Caki2 (cell line): ENCODE measurements at places on chromosomes 5 and 9.

GRCh38 chr9:69746859-69747560 lies 12.8 kb downstream of the PTAR1 start:
- no peak for DNase-seq

DNA sequence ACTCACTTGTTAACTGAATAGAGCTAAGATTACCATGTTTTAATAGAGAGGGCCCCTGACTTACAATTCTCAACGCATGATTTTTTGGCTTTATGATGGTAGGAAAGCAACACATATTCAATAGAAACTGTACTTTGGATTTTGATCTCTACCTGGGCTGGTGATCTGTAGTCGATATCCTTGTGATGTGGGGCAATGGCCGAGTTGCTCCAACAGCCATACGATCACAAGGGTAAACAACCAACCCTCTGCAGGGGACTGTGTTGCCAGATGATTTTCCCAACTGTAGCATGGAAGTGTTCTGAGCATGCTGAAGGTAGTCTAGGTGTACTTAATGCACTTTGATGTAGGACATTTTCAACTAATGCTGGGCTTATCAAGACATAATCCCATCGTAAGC lies 36.5 kb downstream of the NSUN2 start:
- DNase-seq = no peak

DNA sequence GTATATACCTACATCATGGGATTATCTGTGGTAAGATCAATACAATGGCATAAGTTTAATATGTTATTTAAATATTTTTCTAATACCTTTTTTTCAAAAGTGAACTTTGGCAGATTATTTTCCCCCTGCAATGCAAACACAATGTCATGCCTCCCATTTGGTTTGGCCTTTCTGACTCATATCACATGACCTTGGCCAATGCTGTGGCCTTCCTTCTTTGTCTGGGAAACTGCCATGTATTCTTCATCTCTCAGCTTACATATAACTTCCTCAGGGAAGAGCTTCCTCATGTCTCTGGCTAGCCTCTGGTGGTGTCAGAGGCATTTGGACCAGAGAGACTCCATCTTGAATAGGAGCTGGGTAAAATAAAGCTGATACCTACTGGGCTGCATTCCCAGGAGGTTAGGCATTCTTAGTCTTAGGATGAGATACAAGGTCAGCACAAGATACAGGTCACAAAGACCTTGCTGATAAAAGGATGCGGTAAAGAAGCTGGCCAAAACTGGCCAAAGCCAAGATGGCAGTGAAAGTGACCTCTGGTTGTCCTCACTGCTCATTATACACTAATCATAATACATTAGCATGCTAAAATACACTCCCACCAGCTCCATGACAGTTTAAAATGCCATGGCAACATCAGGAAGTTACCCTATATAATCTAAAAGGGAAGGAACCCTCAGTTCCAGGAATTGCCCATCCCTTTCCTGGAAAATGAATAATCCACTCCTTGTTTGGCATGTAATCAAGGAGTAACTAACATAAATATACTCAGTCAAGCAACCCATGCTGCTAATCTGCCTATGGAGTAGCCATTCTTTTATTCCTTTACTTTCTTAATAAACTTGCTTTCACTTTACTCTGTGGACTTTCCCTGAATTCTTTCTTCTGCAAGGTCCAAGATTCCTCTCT lies 76.0 kb downstream of the C9orf153 start:
- no peak for DNase-seq

DNA sequence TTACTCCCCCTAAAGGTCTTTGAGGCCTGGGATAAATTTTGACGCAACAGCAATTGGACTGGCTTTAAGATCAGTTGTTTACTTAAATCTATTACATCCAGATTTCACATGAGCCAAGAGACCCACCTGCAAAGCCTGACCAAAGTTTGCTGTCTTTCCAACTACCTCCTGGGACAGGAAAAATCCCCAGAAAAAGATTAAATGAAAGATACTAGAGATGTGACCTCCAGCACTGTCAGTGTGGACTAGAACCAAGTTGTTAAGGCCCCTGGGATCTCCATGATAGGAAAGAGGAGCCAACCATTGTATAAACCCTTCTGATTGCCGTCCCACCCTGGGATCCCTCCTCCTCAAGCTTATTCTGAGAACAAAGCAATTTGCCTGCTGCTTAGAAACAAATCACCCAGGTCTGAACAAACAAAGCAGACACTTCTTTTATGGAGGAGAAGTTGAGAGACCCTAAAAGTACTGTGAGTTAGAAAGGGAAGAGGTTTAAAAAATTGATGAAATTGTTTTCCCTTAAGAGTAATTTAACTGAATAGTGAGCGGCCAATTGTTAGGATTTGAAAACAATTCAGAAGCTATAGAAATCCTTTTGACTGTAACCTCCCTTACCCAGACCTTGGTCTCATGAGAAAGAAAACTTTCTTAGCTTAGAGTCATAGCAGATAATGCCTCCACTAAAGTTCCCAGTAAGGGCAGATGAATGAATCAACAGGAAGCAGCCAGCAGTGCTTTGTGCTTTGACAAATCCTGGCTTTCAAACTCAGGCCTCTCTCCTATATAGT lies 255.2 kb downstream of the TMEM167A start:
- DNase-seq = no peak

- no peak for DNase-seq
These were observed 7.6 kb upstream of the TTLL11 start for GRCh38 chr9:122100756-122101155.

- DNase-seq = peak; percentile 54
These were observed 10.7 kb downstream of the OR2V1 start for GRCh38 chr5:181120306-181120705.

DNA sequence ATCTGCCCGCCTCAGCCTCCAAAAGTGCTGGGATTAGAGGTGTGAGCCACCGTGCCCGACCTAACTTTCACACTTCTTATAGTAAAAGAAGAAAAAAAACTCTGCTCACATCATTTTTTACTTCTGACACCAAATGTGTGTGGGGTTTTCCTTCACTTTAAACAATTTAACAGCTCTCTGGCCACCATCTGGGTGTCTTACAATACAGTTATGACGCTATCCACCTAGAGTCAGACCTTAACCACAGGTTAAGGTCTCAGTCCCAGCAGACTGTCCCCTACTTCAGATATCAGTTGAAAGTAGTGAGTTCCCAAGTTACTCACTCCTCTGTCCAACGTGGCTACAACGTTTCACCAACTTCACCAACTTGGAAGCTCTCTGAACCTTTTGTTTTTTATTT lies 15.4 kb upstream of the ATP6V1G1 start:
- DNase-seq = no peak

DNA sequence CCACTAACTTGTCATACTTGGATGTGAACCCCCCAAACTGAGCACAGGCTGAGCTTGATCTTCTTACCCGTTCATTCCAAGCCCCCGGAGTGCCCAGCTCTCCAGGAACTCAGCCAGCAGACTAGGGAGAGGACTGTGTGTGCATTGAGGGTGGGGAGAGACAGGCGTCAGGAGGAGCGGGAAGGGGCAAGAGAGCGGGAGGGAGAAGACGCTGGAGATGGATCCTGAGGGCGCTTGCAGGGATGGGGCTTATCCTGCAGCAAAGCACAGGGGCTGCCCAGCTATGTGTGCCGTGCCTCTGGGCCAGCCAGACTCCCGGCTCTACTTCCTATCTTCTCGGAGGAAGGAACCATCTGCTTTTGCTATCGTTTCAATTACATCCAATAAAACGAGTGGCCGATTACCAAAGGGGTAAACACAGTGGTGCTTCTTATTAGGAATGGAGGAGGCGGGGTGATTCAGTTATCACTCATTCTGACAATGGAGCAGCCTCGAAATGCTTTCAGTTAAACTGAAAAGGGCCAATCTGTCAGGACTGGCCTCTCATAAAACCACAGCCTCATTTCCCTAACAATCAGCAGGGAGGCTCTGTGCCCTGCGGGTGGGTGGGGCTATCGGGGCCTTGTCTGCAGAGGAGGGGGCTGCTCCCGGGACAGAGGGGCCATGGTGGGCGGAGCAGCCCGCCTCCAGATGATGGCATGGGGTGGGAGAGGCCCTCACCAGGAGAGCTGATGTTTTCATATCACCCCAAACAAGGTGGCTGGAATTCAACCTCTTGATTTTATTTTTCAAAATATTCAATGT lies 168.2 kb downstream of the DAB2IP start:
- no peak for DNase-seq

GRCh38 chr9:33375841-33376321 lies 26.5 kb downstream of the AQP7 start:
- no peak for DNase-seq
